ENCODE measurements at places on chromosomes 7 and 10.

- no peak for DNase-seq
These were observed 21.1 kb downstream of the C7orf33 start for GRCh38 chr7:148611692-148612091.

DNA sequence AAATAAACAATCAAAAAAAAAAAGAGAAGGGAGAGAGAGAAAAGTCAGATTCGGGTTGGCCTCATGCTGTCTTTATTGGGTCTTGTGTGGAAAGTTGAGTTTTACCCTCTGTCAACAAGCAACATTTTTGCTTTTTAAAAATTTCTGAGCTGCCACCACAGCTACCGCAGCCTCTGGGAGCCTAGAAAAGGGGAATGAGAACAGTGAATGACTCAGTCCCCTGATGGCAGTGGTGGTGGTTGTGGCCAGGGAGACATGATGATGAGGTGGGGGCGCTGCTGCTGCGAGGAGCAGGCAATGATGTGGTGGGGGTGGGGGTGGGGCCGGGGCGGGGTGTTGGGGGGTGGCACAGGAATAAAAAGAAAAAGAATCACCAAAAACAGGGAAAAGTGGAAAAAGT is 20.0 kb upstream of the CREB3L2 start:
- no peak for DNase-seq

DNA sequence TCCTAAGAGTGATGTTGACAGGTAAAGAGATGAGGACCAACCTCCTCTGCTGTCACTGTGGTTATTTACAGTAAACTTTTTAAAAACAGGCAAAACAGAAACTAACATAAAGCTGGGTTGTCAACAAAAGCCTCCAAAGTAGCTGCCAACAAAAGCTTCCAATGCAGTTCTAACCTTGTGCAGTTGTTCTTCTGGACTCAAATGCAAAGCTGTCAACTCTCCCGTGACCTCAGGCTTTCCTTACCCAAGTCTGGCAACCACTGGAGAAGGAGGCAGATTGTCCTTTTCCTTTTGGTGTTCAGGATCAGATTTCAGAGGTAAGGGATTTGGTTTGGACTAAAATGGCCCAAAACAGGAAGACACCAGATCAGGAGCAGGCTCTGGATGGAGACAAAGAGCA is 63.1 kb downstream of the DLG5 start:
- DNase-seq = no peak

GRCh38 chr7:42082144-42082543 is 154.9 kb downstream of the GLI3 start:
- no peak for DNase-seq

- DNase-seq = no peak
These were observed 719 bp upstream of the PGAM2 start for GRCh38 chr7:44066111-44066460.

- DNase-seq = no peak
These were observed 22.1 kb downstream of the CYP17A1 start for GRCh38 chr10:102814873-102815661.

GRCh38 chr10:46272863-46273415 is 13.9 kb upstream of the ANTXRL start:
- no peak for DNase-seq

DNA sequence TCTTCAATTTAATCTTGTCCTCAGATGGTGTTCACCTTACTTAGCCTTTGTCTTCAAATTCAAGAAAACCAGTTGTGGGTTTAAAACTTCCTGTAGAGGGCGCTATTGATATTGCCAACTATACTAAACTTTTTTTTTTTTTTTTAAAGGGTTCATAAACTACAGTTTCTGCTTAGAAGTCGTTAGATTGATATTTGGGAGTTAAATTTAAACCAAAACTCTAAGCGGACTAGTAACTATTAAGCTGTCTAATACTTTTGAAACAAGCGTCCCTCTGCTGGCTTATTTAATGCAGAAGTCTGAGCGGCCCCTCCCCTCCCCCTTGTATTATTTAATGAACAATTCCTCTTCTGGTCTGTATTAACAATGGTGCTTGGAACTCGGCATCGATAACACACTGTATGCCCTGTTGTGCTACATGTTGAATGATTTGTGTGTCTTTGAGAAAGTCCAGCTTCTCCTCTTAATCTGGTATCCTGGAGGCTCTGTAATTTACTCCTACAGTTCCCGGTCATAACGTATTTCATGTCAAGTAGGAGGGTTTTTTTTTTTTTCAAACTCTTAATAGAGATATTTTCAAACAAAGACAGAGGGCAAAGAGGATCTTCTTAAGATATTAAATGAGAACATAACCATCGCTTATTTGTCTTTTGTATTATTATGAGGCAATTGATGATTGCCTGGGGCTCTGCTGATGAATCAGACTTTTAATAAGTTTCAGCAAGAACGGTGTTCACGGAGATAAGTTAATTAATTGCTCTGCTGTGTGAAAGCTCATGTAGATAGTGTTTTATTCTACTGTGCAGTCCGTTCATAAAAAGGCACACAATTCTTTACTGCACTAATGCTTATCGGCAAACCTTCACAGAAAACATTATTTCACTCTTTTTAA is 22.6 kb upstream of the CREB5 start:
- peak; percentile 49 for DNase-seq
